Activated naive CD4-positive, alpha-beta T cell treated with anti-CD3 and anti-CD28 coated beads, Interleukin-2, amount 50 U/mL, for 16 hours (primary cell): ENCODE measurements at places on chromosomes 12 and 14.

DNA sequence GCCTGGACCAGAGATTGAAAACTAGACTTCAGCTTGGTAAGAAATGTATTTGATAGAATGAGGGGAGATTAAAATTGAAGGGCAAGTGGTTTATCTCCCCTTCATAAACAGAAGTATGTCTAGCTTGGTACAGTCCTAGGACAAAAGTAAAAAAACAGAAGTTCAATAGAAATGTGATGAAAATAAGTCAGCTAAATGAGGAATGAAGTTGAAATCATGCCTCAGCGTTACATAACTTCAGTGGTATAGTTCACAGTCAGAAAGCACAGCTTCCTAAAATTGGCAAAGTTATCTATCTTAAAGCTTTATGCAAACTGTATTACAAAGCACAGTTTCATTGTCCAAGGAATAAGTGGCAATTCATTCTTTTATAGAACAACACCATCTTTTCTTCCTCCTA lies 90.2 kb upstream of the SYT10 start:
- no peak for DNase-seq

DNA sequence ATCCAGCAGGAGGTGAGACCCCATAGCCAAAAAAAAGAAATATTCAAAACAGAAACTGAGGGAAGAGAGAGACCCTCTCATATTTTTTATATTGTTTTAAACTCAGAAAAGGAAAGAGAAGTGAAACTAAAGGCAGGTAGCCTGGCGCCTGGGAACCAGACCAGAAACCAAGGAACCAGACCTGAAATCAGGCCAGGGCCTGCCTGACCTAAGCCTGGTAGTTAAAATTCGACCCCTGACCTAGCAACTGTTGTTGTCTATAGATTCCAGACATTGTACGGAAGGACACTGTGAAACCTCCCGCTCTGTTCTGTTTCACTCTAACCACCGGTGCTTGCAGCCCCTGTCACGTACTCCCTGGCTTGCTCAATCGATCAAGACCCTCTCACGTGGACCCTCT lies 38.5 kb upstream of the CD163 start:
- no peak for DNase-seq

DNA sequence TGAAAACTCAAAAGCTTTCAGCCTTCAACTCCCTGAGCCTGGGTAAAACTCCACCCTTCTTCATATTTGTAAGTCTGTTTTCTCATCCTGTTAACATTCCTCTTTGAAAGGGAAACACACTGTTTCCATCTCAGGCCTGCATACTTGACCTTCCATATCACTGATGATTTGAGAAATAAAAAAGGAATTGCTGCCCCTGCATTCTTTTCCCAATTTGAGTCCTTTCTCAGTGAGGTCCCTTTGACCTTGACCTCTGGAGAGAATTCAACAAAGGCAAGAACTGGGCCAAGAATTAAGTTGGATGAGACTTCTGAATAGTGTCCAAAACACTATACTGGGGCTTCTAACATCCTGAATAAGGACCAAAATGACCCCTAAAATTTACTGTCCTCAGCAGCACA lies 108.0 kb downstream of the AEBP2 start:
- DNase-seq: no peak

GRCh38 chr12:85963326-85963725 lies 89.2 kb downstream of the NTS start:
- DNase-seq: no peak

DNA sequence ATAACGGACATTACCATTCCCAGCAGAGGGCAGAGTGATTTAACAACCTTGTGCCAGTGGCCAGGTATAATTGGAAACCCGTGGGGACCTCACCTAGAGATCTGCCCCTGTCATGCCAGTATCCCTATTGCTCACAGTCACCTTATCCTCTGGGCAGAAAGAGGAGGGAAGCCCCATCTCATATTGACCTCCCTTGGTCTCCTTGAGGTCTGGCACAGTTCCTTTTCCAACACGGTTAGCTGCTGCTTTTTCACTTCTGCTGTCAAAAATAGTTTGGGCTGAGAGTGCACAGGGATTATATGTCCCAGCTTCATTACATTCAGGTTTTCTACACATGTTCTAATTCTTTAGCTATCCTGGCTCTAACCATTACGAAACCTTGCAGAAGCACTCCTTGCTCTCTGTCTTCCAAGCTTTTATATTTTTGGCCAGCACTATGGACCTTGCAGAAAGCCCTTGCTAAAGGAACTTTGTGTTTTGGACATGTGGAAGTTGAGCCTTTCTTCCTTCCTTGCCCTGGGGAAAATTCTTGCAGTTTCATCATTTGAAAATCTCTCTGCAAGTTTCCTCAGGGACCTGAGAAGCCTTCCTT lies 111.7 kb upstream of the MIS18BP1 start:
- DNase-seq: no peak
